ENCODE measurements at places on chromosomes 2 and 18.

DNA sequence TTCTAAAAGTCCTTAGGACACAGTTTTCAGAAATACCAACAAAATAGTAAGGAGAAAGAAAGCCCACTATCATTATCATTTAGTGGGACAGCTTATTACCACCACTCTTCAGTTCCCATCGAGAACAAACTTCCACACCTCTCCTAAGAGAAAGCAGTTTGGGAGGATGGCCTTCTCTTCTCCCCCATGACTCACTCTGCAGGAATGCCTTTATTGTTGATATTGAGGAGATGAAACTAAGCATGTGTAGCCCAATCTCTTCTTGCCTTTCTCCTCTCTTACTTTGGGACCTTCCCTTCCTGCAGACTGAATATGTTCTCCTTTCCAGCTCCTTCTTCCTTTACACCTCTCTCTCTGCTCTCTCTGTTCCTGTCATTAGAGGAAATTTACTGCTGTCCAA lies 30.0 kb upstream of the ERMN start:
- no peak for DNase-seq

- DNase-seq, result no peak
Observed at GRCh38 chr18:68560128-68560527, 154.8 kb downstream of the TMX3 start.

- no peak for DNase-seq
Observed at GRCh38 chr2:28745225-28745624, 6.4 kb upstream of the PPP1CB start.

GRCh38 chr2:174012347-174013314 lies 47.5 kb upstream of the SP3 start:
- DNase-seq, result peak; percentile 57

DNA sequence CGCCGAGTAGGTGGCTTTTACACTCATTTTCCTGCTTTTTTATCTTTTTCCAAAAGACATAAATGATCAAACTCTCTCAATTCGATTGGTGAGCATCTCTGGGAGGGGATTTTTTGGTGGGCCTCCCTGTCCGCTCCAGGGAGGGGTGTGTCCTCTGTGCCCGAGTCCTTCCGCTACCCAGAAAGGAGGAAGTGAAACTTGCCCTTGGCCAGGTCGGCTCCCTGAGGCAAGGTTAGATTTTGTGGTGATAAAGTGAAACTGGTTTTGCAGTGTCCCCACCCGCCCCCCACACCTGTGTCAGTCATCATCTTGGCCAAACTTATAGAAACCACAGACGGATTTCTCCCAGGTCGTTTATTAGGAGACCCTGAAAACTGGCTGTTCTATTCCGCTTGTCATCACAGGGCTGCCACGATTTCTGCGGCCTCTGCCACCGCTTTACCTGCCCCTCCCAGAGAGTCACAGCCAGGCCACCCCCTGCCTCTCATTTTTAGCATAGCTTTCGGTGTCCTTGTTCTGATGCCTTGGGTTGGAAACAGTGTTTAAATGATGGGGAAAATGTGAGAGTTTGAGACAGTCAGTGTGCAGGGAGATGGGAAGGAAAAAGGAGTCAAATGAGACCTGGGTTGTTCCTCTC lies 93.6 kb downstream of the SH3BP4 start:
- DNase-seq, result peak; percentile 37

GRCh38 chr2:137287913-137288639 lies 522.7 kb downstream of the THSD7B start:
- DNase-seq, result no peak

- DNase-seq, result no peak
Observed at GRCh38 chr2:134301099-134301927, 47.4 kb downstream of the MGAT5 start.

- DNase-seq, result no peak
Observed at GRCh38 chr2:71661782-71662181, 208.4 kb downstream of the DYSF start.

DNA sequence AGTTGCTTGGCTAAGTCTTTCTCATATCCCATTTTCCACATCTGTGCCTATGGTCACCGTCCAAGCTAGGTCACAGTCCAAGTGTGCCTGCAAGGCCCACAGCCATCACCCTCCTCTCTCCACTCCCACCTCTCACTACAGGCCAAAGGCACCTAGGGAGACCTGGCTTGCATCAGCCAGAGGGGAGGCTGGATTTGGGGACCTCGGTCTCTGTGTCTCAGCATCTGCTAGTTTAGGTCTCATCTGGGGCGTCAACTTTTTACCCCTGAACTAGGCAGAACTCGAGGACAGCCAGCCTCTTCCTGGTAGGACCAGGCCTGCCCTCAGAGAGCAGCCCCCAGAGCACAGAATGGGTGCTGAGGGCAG lies 217.1 kb downstream of the DYSF start:
- DNase-seq, result no peak

DNA sequence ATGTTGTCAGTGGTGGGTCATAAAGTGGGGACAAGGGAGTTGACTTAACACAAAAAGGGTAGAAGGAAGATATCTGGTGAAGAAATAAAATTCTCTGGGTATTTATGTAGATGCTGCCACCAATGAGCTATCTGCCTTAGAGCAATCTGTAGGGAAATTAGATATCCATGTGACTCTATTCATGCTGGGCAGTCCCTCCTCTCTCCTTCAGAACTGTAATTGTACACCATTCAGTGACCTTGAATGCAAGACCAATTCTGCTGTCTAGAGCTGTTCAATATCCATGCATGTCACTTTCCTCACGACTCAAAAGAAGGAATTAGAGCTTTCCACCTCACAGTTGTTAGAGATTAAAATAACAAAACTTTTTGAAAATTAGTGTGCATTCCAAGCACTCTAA lies 28.6 kb upstream of the TDRD15 start:
- no peak for DNase-seq

- DNase-seq, result no peak
Observed at GRCh38 chr2:173547499-173547898, 192.8 kb downstream of the CDCA7 start.

- no peak for DNase-seq
Observed at GRCh38 chr2:238167761-238168160, 9.0 kb downstream of the ERFE start.

DNA sequence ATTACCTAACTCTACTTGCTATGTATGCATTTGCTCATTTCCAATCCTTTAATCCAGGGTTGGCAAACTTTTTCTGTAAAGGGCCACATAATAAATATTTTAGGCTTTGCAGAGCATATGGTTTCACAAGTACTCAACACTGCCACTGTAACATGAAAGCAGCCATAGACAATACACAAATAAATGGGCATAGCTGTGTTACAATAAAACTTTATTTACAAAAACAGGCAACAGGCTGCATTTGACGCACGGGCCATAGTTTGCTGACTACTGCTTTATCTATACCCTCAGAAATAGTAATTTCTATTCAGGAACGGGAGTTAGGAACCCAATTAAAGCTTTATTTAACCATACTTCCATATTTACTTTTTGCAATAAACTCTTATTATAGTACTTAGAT lies 138.7 kb downstream of the DHRS9 start:
- no peak for DNase-seq

GRCh38 chr2:217065695-217066405 lies 206.0 kb upstream of the TNP1 start:
- no peak for DNase-seq

GRCh38 chr18:79868811-79869541 lies 71.2 kb downstream of the KCNG2 start:
- DNase-seq, result no peak

DNA sequence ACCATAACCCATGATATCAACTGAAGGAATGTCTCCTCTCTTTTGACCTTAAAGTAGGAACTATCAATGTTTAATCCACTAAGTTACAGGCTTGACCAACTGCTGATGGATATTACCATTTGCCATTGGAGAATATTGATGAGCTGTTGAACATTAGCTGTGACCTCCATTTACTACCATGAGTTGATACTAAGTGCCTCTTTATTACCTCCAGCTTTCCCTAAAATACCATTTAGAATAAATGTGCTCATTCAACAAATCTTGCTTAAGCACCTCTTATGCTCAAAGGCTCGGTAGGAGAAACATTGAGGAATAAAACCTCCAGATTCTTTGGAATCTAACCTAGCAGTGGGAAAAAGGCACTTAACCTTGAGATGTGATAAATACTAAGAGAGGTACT lies 81.2 kb downstream of the FAM124B start:
- no peak for DNase-seq

GRCh38 chr2:23387221-23387550 lies 2.2 kb downstream of the KLHL29 start:
- DNase-seq, result peak; percentile 25

GRCh38 chr18:28267276-28267675 lies 90.3 kb upstream of the CDH2 start:
- no peak for DNase-seq

DNA sequence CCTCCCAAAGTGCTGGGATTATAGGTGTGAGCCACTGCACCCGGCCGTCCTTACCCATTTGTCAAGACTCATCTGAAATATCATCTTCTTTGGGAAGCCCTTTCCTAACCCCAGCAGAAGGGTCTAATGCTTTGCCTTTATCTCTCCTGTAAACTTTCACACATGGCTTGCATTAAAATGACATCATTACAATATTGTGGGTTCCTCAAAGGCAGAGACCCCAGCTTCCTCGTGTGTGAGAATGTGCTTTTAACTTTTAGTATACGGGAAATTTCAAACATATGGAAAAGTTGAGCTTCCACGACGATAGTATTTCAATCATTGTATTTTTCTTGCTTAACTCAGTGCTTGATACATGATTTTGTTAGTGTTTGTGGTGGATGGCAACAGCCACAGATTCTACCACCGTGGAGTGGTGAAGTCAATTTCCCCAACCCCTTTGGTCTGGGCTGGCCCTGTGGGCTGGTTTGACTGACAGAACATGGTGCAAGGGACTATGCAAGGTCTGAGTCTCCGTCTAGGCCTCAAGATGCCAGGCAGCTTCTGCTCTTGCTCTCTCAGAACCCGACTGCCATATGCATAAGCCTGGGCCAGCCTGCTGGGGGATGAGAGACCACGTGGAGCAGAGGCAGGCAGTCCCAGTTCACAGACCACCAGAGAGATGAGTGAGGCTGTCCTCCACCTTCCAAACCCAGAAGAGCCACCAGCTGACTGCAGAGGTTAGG lies 39.9 kb downstream of the NGEF start:
- no peak for DNase-seq

- DNase-seq, result no peak
Observed at GRCh38 chr2:219664944-219665343, 37.5 kb downstream of the SLC4A3 start.

GRCh38 chr2:225842939-225843338 lies 443.4 kb downstream of the NYAP2 start:
- DNase-seq, result no peak

DNA sequence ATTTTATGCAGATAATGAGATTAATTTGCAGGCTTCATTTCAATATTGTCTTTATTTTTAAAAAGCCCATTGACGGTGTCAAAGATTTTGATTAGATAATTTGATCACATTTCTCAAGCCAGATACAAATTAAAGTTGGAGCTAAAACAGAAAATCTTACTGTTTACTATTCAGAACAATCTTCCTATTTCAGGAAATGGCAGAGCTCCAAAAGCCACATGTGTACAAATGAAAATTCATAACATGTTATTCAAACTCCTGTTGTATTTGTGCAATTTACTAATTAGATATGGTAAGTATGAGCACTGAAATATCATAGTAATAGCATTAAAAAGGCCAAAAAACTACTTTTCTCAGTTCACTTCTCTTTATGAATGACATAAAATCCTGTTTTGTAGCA lies 682.9 kb downstream of the KCNJ3 start:
- DNase-seq, result no peak

GRCh38 chr2:17658251-17658843 lies 95.3 kb downstream of the SMC6 start:
- no peak for DNase-seq

DNA sequence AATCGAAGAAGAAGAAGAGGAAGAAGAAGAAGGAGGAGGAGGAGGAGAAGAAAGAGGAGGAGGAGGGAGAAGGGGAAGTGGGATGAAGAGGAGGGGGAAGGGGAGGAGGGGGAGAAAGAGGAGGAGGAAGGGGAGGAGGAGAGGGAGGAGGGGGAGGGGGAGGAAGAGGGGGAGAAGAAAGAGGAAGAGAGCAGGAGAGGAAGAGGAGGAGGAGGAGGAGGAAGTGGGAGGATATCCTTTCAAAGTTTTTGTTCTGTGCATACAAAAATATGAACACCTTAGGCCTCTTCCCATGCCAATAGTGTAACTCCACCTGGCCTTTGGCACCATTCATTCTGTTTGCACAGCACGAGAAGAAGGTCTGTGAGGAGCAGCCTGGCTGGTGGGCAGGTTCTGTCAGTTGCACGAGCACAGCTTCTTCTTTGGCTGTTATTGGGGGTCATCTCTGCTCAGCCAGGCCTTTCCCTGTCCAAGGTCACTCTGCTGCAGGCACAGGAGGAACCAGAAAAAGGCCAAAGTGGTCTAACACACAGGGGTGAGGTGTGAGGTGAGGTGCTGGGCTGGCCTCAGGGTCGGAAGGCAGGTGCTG lies 25.8 kb upstream of the PLB1 start:
- no peak for DNase-seq

DNA sequence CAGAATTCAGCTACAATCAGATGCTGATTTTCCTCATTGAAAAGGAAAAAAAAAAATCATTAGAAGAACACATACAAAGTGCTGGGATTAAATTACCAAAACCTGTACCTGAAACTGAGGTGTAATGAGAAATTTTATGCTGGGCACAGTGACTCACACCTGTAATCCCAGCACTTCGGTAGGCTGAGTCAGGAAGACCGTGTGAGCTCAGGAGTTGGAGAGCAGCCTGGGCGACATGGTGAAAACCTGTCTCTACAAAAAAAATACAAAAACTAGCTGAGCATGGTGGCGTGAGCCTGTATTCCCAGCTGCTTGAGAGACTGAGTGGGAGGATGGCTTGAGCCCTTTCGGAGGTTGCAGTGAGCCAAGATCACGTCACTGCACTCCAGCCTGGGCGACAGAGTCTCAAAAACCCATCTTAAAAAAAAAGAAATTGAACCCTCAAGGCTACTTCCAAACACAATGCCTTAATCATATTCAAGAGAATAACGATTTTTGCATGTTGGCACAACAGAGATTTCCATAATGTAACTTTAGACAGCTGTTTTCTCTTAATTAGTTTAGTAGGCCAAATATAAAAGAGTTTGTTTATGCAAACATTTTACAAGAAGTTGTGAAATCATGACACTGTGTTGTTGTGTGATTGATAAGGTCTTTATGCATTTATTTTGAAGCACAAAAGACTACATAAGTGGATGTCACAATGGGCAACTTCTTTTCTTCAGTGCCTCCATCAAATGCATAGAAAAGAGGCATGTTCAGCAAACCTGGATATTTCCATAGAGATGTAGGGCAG lies 63.9 kb downstream of the FAM161A start:
- DNase-seq, result no peak

DNA sequence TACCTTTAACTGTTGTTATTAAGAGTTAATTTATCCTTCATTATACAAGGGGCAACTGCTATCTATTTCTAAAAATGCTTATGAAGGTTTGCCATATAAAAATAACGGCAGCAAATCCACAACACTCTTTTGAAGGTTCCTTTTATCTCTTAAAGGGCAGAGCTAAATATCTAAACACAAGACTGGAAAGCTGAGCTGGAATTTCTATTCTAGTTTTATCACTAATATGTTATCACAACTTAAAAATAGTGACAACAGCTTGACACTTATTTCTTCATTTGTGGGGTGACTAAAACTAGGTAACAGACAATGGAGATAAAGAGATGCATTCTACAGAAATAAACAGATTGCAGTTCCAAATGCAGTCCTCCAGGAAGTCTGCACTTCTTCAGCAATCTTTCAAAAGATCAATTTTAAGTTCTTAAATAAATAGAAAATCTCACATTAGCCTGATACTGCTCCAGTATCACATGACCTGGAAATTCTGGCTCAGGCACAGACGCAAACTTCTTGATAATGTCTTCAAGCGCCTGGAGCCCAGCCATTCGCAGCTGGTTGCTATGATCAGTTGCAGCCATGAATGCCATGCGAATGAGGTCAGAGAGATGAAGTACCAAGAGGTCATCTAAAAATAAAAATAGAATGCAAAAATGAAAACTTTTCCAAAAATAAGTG lies 54.0 kb upstream of the STRN start:
- no peak for DNase-seq

All from GM10248 (cell line).